Substantia nigra (tissue), 51 donors: ENCODE measurements at places on chromosomes 2 and 18.

DNA sequence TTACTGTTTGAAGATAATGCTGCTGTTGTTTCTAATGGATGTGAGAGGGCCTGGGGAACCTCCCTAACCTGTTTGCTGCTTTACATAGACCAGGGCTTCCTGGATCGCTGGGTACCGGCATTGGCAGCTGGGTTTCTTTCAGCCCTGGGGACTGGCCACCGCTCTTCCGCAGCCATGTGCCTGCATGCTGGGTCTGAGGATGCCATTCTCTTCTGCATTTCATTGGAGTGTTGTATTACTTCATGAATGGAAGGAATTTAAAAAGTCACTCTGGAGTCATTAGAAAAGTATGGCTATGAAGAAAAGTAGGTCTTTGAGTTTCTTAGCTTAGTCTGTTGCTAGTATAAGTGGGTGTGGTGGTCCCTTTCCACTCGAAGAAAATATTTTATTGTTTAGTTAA is 107.3 kb upstream of the MGAT5 start:
- DNase-seq: no peak

DNA sequence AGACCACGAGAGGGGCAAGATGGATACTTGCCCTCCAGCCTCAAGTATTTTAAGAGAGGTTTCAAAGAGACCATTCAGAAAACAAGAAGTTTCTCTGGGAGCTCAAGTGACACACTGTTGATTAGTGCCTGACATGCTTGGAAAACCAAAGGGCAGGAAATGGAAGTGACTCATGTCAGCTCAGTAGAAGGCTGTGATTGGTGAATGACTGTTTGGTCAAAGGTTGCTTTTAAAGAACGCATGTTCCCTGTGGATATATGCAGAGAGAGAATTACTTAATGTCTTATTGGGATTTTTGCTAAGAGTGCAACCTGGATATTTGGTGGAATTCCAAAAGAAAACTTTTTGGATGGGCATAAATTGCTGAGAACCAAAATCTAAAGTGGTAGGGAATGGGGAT is 549.9 kb downstream of the XIRP2 start:
- no peak for DNase-seq

GRCh38 chr2:231222318-231223000 is 24.0 kb downstream of the ARMC9 start:
- DNase-seq: no peak

DNA sequence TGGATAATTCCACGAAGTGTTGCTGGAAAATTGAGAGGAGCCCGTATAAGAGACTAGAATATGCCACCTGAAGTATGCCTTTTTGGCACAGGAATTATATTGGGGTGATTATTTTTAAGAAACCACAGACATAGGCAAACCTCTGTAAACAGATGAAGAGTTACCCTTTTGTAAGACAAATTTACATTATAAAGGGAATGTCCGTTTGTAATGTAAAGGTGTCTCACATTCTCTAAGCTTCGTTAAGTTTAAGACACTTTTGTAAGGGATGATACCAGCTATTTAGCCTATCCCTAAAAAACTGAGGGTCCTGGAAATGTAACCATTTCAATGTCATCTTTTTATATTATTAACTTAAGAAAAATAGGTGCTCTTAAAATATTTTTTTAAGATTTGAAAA is 432.8 kb upstream of the SYT4 start:
- no peak for DNase-seq

GRCh38 chr2:176126929-176127773 is 2.4 kb upstream of the HOXD8 start:
- peak; percentile 69 for DNase-seq

DNA sequence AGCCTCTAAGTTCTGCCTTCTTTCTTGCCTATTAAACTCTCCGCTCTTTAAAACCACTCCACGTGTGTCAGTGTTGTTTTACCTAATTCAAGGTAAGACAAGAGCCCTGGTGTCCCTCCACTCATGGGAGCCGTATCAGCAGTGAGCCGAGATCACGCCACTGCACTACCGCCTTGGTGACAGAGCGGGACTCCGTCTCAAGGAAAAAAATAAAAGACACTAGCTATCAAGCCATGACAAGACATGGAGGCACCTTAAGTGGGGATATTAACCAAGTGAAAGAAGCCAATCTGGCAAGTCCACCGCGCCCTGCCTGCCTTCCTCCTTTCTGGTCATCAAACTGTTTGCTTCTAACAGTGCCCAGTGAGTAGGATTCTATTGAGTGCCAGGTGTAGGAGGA is 40.2 kb upstream of the LBH start:
- DNase-seq: no peak

DNA sequence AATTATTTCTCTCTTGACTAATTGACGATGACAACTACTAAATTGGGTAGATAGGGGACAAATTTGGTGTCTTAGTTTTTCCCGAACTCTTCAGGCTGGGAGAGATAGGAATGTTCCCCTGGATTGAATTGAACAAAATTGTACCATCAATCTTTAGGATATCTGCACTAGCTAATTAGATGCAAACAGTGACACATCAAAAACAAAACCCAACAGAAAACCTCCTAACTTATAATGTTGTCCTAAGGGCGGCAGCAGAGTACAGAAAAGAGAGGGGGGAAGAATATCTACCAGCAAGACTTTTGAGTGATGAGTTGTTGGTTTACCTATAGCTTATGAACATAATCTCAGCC is 342.9 kb downstream of the INSIG2 start:
- DNase-seq: no peak

GRCh38 chr18:40371673-40372072 is 1583.4 kb upstream of the PIK3C3 start:
- DNase-seq: no peak

DNA sequence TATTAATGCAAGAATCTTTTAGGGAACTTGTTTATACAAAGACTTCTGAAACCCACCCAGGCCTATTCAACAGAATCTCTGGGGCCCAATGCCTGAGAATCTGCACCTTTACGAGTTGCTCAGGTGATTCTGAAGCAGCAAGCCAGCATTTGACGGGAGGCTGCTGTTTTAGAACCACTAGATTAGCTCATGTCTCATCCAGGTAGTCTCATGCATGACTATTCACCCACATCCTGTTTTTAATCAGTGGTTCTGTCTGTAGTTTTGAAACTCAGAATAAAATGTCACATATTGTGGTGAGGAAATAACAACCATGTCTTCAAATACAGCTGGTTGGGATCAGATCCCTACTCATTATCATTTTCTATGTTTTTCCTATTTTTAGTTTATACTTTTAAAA is 39.5 kb downstream of the CYTIP start:
- DNase-seq: no peak

DNA sequence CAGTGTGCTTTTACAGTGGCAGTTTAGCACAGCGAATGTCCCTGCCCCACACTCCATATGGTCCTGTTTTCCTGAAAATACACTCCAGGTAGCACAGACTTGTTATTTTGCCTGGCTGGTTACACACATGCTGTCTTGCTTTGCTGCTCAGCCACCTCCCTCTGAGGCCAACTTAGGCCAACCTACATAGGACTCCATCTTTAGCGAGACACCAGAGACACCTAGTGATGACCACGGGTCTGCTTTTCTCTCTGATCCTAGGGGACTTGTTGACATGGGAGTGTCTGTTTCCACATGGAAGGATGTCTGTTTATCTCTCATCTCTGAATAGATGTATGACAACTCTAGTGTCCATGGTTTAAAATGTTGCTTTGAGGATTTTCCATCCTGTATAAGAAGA is 43.3 kb downstream of the PLEKHB2 start:
- DNase-seq: no peak

DNA sequence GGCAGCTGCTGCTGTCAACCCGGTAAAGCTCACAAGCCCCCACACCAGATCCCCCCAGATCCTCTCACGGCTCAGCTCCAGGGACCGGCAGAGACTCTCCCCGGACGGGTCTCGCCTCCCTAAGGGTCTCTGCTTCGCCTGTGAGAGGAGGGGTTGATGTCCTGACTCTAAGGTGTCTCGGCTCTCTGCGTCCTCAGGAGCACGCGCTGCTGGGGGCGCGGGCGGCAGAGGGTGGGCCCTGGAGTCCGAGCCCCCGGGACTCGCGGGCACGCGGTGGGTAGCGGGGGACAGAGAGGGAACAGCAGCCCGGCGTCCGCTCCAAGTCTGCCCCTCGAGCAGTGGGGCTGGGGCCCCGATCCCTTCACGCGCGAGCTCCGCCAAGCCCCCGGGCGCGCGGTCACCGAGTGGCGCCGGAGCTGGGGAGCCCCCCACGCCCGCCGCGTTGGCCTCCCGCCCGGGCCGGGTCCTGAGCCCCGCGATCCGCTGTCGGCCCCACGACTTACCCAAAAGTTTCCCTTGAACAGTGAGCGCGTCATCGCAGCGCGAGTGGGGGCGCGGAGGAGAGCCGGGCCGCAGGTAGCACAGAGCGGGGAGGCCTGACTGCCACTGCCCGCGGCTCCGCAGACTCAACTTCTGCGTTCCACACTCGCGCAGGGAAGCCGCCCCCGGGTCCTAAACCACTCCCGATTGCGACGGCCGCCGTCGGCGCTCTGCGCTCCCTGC is at the start of gene PSTPIP2:
PSTPIP2 (minus strand) TSS at position 608 of the 723 bp plus-strand sequence; CDS start at position 536, 72 bp downstream.
- DNase-seq: no peak

DNA sequence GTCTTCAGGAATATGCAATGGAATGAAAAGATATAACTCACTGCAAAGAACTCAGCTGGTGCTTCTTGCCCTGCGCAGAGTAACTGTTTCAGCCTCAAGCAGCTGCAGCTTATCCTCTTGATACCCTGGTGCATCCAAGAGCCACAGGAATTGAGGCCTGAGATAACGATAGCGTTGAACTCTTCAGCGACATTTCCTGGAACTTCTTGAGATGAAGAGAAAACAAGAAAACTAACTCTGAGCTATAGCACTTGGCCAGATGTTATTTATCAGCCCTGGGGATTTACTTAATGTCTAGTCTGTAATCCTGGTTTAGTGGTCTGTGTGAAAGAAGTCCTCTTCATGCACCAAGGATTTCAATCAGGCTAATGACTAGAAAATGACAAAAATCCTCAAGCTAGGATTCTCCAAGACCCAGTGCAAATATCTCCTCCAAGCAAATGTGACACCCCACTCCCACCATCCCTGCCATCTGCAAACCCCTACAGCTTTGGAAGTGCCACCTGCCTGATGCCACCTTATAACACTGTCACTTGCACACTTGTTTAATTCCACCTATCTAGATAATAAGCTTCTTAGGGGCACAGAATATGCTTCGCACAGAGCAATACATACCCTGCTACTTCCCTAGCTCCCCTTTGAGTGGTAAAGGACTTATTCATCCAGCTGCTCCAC is 40.6 kb downstream of the EHD3 start:
- DNase-seq: no peak

- no peak for DNase-seq
Observed at GRCh38 chr2:42970151-42970550, 177.8 kb upstream of the HAAO start.

- no peak for DNase-seq
Observed at GRCh38 chr18:12306752-12307700, 1.0 kb upstream of the TUBB6 start.

GRCh38 chr2:232884001-232884421 is 13.9 kb downstream of the SNORC start:
- no peak for DNase-seq

GRCh38 chr2:8241317-8241716 is 440.5 kb upstream of the ID2 start:
- no peak for DNase-seq

- peak; percentile 23 for DNase-seq
Observed at GRCh38 chr18:6729247-6730091, at the start of gene ARHGAP28. Gene ARHGAP28 (plus strand): TSS chr18:6729716. CDS start chr18:6729822, 106 bp downstream.

DNA sequence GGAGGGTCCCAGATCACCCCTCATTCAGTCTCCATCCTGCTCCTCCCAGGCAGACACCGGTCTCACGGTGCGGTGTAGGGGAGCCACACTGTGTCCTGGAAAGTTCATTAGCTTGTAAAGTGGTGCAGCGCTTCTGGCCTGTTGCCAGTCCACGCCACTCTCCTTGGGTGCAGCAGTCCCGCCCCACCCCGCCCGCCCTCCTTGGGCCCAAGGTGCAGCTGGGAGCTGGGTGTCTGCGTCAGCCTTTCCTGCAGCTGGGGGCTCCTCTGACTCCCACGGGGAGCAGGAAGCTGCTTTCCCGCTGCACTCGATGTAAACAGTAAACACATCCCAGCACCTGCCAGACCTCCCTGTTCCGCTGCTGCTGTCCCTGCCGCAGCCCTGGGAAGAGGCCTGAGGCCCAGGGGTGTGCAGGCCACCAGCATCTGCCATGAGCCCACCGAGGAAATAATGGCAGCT is 53.8 kb upstream of the ASB18 start:
- no peak for DNase-seq

DNA sequence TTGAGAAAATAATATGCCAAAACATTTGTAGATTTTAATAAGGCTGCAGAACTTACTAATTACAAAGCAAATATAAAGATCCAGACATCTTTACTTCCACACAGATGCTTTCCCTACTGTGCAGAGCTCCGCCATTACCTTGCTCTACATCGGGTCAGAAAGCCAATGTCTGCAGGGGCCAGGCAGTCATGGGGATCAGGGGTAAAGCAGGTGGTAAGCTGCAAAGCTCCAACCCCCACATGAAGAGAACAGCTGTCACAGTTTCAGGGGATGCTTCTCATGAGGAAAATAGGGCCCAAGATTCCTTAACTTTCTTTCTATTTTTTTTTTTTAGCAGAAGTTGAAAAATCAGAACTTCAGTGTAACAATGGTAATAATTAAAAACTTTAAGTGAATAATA is 102.7 kb downstream of the DCC start:
- DNase-seq: no peak

- no peak for DNase-seq
Observed at GRCh38 chr2:70240599-70240998, 7.8 kb downstream of the TIA1 start.

DNA sequence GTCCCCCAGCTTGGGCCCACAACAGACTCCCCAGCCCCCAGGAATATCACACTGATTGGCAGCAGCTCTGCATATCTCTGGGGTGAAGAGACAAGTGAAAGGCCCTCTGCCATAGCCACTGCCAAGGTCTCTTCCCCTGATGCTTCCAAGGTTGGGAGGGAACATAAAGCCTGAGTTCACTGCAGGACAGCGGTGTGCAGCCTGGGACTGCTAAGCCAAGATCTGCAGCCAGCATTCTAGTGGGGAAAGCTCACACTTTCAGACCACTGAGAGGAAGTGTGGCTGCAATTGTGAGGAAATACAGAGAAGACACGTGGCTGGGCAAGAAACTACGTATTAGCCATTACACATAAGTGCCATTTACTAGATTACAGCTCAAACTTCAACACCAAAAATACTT is 100.7 kb downstream of the MAIP1 start:
- DNase-seq: no peak
